NCI-H1105 (cell line): ENCODE measurements at places on chromosomes 12 and 14.

GRCh38 chr14:69536971-69537370 lies 37.7 kb downstream of the CCDC177 start:
- DNase-seq = no peak

DNA sequence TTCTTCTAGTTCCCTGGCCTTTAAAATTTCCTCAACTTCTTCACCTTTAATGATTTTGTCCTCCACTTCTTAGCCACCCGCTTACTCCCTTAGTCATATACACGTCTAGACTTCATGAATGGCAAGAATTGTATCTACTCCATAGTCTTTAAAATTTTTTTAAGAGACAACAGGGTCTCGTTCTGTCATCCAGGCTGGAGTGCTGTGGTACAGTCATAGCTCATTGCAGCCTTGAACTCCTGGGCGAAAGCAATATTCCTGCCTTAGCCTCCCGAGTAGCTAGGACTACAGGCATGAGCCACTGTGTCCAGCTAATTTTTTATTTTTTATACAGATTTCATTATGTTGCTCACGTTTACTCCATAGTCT lies 47.9 kb downstream of the BBS10 start:
- no peak for DNase-seq

GRCh38 chr14:76531085-76531484 lies 155.1 kb downstream of the ESRRB start:
- no peak for DNase-seq

DNA sequence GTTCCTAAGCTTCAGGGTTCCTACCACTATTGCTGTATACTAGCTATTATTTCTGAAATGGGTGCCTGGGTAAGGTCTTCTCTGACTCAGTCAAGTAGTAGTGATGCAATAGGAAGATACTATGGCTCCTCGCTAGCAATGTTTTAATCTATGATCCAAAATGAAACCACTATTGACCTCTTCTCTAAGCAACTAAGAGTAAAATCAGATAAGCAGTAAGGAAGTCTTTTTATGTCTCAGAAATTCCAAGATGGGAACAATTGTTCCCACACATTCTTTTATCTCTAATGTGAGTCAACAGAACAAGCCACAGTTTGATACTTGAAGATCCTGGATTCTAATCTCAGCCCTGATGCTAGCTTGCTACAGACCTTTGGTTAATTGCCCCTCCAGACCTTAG lies 45.1 kb downstream of the AREL1 start:
- no peak for DNase-seq

GRCh38 chr12:21879312-21879711 lies 61.9 kb downstream of the ABCC9 start:
- DNase-seq = no peak

GRCh38 chr14:65772921-65773574 lies 360.5 kb downstream of the FUT8 start:
- no peak for DNase-seq

DNA sequence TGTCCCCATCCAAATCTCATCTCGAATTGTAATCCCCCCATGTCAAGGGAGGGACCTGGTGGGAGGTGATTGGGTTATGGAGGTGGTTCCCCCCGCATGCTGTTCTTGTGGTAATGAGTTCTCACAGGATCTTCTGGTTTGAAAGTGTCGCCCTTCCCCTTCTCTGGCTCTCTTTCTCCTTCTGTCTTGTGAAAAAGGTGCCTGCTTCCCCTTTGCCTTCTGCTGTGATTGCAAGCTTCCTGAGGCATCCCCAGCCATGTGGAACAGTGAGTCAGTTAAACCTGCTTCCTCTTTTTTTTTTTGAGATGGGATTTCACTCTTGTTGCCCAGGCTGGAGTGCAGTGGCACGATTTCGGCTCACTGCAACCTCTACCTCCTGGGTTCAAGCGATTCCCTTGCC lies 104.0 kb downstream of the CCDC91 start:
- DNase-seq = no peak

DNA sequence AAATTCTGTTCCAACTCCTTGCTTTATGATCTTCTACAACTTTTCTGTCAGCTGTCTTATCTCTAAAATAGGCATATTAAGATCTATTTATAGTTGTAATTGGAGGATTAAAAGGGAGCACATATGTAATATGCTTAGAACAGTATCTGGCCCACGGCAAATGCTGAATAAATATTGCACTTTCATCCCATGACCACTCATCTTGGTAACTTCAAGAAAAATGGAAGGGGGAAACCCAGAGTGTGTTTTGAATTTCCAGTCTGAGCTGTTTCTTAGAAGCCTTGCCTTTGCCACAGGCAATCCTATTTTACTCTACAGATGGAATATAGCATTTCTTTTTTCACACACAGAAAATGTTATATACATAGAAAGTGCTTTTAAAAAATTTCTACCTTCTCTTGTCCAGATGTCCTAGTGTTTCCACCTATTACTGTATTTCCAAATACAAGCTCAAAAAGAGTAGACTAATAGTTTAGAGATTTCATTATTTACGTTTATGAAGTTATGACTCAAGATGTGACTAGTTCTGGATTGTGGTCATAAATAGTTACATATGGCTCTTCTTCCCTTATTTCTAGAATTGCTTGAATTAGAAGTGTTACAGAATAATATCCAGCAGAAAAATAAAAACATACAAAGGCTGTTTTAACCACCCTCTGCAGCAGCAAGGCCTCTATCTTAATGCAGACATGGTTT lies 6.2 kb upstream of the STXBP6 start:
- no peak for DNase-seq

DNA sequence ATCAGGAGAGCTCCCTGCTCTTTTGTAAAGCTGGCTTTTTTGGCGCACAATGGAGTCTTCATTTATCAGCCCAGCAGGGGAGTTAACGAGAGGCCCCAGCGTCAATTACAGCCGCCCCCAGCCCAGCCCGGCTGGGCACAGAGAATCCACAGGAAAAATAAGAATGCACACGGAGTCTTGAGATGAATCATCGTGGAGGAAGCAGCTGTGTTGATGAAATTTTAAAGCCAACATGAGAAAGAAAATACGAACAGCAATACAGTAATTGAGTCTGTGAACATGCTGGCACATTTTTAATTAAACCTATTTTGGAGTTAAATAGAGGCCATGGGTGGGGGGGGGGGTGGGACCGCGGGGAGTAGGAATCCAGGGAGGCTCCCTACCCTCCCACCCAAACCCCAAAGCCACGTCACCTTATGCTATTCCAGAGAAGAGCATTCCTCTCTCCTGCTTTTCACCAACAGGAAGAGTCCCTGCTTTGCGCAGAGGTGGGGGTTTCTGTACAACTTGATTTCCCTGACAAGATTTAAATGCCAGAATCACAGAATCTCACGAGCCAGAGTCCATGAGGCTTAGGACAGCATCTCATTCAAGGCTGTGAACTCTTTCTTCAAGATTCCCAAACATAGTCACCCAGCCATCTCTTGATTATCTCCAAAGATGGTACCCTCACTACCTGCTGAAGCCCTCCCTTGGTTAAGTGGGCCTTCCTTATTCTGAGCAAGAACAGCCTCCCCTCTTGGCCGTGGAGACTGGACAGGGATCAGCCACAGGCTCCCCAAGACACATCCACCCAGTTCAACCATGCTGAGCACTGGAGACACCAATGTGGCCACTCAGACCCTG lies 50.3 kb downstream of the CCNK start:
- DNase-seq = no peak

GRCh38 chr14:51636109-51636508 lies 15.6 kb upstream of the FRMD6 start:
- no peak for DNase-seq

GRCh38 chr14:74628418-74628817 lies 16.4 kb upstream of the LTBP2 start:
- no peak for DNase-seq

DNA sequence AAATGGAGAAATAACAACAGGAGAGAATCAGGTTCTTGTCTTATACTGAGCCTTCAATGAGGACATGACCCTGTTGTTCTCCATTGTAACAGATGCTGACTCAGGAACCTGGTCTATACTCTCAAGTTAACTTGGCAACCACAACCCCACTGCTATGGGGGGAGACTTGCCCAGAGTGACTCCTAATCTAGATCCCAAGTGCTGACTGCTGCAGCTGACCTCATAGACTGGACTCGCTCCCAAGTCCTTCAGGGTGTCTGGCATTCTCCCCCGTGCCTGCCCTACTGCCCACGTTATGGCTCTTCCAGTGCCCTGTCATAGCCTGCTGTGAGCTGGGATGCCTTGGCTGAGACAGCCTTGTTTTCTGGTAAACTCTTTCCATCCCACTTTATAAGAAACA lies 37.1 kb downstream of the NID2 start:
- no peak for DNase-seq

- peak; percentile 97 for DNase-seq
Observed at GRCh38 chr12:91381309-91381804, 198.7 kb upstream of the DCN start.

DNA sequence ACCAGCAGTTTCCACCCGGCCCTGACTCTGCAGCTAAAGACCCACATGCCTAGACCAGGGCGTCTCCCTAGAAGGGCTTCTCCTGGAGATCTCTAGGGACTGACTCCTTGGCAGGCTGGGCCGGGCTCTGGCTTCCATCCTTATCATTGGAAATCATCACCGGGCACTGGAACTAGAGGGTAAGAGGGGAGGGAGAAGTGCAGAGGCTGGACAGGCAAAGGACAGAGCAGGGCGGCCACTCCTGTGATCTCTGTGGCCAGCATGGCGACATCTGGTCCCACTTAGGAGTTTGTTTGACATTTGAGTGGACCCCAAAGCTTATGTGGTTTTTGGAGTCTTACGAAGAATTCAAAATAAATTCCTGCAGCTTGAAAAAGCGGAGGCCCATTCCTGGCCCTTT lies 7.1 kb downstream of the LTBP2 start:
- DNase-seq = no peak

DNA sequence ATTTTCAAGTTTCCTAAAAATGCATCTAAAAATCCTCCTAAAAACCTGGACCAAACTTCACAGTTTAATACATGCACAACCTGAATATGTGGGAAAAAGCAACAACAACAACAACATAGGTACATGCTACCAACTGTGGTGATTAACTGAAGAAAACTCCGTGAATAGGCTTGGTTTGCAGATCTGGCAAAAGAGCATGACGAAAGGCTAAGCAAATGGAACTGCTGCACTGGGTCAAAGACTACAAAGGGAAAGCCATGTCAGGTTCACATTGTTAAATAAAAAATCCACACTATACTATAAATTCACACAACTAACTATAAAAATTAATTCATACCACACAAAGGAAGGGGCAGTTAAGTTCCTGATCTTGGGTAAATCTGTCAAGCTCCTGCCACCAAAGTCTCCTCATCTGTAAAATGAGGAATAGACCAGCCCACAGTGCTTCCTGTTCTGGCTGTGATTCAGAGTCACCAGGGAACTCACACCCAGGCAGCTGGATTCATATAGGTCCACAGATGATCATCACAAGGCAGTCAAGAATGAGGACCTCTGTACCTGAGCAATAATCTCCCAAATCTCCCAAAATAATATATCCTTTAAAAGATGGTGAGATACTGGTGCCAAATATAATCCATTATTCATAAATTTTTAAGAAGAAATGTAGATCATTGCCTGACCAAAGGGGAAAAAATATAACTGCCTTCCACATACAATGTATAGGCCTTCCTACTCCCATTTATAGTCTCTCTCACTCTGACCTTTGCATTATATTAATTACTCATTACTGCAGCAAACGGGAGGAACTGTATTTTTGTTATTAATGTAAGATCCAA lies 7.0 kb downstream of the CORO1C start:
- DNase-seq = no peak

DNA sequence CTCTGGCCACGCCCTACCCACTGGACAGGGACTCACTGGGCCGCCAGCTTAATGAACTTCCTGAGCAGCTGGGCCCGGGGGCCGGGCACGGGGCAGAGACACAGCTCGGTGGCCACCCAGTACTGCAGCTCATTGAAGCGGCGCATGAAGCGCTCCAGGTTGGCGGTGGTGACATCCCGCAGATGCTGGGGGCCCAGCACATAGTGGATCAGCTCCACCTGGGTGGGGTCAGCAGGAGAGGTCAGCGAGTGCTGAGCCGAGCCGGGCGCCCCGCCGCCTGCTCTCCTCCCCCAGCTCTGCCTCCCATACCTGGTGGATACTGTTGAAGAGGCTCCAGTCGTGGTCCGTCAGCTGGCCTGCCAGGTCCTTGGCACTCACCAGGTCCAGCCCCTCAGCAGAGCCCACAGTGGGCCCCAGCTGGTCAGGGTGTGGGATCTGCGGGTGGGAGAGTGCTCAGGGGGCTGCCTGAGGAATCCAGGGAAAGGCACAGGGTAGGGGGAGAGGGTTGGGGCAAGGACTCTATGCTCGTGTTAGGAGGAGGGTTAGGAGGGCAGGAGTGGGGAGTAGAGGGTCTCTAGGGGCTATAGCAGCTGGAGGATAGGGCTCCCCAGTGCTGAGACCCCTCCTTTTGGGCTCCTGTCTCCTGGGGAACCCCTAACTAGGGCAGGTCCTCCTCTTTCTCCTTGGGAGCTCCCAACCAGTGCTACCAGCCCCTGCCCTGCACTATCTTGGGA lies 15.5 kb upstream of the ENDOU start:
- DNase-seq = no peak

GRCh38 chr12:88931598-88931997 lies 351.3 kb upstream of the KITLG start:
- no peak for DNase-seq

GRCh38 chr12:71524626-71525025 lies 85.0 kb downstream of the LGR5 start:
- DNase-seq = no peak

- DNase-seq = no peak
Observed at GRCh38 chr12:68224613-68225285, 861 bp downstream of the IL26 start.

- no peak for DNase-seq
Observed at GRCh38 chr12:51914034-51914923, 7.0 kb downstream of the ACVRL1 start.

DNA sequence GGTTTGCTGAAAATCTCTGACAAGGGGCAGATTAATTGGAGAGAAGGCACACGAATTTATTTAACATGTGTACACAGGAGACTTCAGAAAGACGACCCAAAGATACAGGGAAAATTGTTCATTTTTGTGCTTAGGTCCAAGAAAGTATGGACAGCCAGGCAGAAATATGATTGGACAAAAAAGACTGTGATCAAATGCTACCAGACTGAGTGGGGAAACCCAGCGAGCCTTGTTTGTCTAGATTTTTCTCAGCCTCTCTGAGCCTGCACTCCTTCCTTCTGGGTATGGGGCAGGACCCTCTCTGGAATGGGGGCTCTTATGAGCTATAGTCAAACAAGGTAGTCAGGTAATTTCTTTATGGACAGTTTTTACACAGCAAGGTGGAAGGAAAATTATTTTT lies 10.4 kb upstream of the CIPC start:
- no peak for DNase-seq
